Tongue (tissue), 3 donors: ENCODE measurements at places on chromosomes 3 and 15.

DNA sequence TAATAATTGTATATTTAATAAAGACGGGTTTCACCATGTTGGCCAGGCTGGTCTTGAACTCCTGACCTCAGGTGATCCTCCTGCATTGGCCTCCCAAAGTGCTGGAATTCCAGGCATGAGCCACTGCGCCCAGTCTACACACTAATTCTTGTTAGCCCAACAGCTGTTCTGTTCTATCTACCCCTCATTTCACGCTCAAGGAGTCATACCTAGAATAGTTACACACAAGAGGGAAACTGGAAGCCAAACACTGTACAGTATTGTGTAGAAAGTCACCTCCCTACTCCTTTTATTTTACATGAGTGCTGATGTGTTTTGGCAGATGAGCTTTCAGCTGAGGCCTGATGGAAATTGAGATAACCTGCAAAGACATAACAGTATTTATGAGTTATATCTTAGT lies 13.4 kb upstream of the CTDSPL2 start:
- no peak for DNase-seq

- DNase-seq: no peak
Measured at GRCh38 chr3:148873270-148873927, 8.3 kb downstream of the CPA3 start.

DNA sequence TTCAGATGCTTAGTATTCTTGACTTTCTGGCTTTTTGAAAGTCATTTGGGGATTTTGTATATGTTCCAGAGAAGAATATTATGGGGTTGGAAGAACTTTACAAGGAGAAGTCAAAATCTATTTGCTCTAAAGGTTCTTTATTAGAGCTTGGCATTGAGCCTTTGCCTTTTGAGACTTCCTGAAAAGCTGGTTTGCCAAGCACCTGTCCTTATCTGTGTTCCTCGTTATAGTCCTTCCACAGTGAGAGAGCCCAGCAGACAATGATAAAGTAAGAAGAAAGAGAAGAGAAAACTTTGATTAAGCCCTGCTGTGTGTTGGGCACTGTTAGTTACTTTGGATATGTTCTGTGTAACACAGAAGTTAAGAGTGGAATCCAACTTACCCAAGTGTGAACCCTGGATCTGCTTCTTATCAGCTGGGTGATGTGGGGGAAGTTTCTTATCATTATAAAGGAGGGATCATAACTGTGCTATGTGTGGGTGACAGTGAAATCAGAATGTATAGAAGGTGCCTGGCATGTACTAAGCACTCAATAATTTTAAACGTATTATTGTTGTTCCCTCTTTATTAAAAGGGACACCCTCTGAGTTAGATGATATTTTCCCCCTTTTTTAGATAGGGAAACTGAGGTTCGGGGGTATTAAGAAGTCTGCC lies 44.3 kb upstream of the POLR2M start:
- DNase-seq: no peak

DNA sequence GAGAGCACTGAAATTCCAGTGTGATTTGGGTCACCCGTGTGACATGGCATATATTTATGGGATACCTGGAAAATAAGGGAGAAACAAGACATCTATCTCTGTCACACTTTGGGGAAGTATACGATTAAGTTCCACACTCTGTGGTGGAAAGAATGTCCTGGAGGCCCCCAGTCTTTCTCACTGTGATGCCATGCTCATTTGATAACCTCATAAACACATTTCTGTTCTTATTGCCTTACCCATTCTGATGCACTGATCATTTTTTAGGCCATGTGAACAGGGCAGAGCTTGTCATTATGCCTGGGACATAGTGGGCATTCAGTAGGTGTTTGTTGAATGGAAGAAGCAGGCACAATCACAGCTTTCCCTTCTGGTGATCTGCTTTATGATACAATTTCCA lies 349.4 kb upstream of the TPRG1 start:
- no peak for DNase-seq

GRCh38 chr3:37990527-37990926 lies at the start of gene VILL:
Gene VILL (plus strand): TSS chr3:37990786. CDS start chr3:37993673, 2,887 bp downstream.
- DNase-seq: peak; percentile 45

GRCh38 chr3:11603628-11604027 lies 40.1 kb downstream of the VGLL4 start:
- peak; percentile 75 for DNase-seq

DNA sequence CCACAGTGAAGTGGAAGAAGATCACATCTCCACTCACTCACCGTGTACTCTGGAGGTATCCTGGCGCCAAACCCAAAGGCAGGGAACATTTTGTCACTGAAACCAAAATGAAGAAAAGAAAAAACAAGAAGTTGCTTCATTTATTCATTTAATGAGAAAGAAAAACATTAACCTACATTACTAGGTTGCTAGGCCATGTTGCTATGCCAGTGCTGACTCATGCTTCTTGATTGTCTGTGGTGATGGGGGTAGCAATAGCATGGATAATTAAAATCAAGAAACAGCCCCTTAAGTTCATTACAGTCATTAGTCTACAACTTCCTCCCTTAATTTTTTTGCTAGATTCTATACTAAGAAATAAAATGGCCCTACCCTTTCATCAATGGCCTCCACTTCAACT lies 52.7 kb upstream of the MRPL3 start:
- DNase-seq: no peak

DNA sequence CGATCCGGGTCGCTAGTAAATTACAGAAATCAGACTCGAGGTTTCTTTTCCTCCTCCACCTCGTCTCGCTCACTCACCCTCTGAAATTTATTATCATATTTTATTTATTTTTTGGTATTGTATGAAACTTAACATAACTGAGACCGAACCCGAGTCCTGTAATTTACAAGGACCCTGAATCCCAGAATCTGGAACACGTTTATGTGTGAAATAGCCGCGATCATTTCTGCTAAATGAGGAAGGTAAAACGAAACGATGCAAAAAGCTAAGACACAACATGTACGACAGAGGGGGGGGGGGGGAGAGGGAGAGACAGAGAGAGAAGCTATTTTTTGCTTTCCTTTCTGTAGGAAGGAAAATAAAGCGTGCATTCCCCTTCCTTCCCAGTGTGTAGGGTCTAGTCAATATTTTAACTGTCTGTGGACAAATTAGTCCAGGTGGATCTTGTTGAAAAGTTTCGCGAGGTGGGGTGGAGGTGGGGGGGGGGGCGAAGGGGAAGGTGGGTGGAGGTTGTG lies 1.6 kb downstream of the BBX start:
- DNase-seq: peak; percentile 65

GRCh38 chr3:45957586-45957985 lies 14.3 kb downstream of the CXCR6 start:
- DNase-seq: no peak

GRCh38 chr15:70857562-70858285 lies 3.8 kb upstream of the LARP6 start:
- peak; percentile 6 for DNase-seq

DNA sequence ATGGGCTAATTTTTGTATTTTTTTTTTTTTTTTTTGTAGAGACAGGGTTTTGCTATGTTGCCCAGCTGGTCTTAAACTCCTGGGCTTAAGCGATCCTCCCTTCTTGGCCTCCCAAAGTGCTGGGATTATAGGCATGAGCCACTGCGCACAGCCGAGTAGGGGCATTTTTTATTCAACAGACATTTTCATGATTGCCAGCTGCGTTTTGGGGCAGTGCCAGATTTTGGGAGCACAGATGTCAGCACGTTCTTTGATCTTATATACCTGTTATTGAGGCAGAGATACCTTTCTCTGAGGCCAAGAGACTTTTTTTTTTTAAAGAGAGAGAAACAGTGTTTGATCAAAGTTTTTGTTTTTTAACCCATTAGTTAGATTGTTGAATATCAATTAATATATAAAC lies 16.8 kb downstream of the NEO1 start:
- no peak for DNase-seq

GRCh38 chr3:22377421-22377820 lies 626.4 kb upstream of the ZNF385D start:
- no peak for DNase-seq

DNA sequence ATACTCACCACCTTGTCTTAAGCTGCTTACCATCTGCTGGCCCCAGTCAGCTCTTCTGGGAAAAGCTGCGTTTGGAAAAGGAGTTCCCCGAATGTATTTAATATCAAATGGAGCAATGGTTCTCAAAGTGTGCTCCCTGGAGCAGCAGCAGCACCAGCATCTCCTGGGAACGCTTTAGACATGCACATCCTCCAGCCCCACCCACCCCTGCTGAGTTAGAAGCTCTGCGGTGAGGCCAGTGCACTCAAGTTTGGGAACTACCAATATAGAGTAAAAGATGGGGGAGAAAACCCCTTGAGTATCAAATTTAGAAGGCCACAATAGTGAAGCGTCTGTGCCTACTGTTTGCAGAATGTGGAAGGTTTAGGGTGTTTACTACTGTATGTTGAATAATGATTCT lies 124.0 kb upstream of the TOPAZ1 start:
- no peak for DNase-seq

DNA sequence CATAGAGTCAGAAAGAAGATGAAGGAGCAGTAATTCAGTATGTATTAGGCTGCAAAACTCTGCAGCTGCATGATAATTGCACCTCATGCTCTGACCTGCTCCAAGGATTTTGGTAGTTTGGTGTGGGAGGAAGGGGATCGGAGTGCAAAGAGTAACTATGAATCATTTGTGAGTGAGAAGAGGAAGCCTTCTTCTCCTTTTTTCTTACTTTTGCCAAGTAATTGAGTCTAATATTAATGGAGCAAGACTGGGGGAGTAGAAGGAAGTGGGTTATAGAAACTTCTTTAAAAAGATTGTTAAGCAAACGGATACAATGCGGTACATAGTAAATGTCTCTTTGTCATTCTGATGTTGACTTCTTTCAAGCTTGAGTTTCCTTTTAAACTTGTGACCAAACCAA lies 276.5 kb downstream of the EDEM1 start:
- DNase-seq: no peak

GRCh38 chr3:110569073-110569472 lies 502.5 kb upstream of the NECTIN3 start:
- DNase-seq: no peak

- no peak for DNase-seq
Measured at GRCh38 chr3:52450489-52451236, 3.2 kb downstream of the TNNC1 start.

DNA sequence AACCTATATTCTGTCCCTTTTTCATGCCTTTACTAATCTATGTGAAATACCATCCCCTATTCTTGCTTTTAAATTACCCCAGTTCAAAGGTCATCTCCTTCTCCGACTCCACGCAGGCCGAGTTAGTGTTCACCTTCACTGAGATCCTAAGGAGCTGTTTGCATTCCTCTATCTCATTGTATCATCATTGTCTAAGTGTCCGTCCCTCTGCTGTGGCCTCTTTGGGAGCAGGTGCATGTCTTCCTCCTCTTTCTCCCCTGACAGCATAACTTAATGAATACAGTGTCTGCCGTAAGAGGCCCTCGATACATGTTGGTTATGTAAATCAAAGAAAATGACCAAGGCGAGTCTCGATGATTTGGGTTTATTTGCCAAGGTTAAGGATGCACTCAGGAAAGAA lies 4.9 kb upstream of the PPP1R2 start:
- DNase-seq: no peak

DNA sequence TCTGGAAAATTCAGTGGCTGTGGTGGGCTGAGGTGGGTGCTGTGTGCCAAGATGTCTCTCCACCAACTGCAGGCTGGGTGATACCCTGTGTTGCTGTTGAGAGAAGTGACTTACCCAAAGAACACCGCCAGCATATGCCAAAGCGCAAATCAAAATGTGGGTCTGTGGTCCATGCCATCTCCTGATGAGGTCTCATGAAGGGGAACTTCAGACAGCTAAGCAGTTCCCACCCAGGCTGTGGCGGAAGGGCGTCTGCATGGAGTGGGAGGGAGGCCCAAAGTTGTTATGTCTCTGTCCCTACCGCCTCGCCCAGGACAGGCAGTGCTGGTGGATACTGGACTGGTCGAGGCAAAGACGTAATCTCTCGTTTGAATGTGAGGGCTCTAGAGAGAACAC lies 70.9 kb upstream of the PLXNA1 start:
- no peak for DNase-seq

DNA sequence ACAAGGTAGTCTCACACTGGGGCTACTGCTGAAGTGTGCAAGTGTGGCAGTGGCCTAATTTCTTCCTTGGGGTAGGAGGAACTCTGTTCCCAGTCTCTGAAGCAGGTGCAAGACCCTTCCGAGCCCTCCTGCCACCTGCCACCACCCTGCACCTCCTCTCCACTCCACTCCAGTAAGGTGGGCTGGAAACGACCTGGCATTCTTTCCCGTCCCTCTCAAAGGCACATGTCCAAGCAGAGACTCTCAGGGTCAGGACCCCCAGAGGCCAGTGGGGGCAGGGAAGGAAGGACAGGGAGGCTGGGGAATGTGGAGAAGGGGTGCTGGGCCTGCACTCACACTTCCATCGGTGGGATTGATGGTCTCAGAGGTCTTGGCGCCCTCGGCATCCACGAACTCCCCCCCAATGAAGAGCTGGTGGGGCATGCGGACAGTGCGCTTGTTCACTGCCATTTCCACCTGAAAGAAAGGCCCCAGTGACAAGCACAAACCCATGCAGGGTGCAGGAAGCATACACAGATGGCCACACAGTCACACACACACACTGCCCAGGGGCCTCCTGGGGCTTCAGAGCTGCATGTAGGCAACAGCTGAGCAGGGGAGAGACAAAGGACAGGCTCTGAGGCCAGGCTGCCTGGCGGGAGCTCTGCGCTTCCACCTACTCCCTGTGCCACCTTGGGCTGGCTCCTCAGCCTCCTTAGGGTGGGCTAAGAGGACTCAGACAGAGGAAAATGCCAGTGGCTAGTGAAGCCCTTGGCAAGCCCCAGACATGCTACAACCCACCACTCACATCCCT lies 43.8 kb downstream of the ALDH1L1 start:
- peak; percentile 11 for DNase-seq

- no peak for DNase-seq
Measured at GRCh38 chr3:184993394-184993793, 159.5 kb downstream of the C3orf70 start.

GRCh38 chr3:24968036-24968435 lies 460.0 kb upstream of the RARB start:
- no peak for DNase-seq

DNA sequence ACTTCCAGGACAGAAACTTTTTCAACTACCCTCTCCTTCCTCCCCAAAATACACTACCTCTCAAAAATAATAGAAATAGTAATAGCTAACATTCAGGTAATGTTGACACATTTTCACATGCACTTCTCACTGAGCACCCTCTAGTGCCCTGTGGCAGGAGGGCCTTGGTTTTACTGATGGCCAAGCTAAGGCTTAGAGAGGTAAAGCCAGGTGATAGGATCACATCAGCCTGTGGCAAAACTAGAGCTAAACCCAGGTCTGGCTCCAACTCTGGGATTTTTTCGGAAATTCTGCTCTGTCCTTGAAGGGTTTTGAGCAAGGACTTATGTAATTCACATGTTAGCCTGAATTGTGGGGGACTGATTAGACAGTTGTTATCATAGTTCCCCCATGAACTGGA lies 922 bp upstream of the TAMM41 start:
- DNase-seq: no peak
